ENCODE measurements at places on chromosomes 11 and 22. TPM values are rescaled to one million over a fixed set of nuclear protein-coding genes. Genes with fewer than 3 reads are reported as not detected.

Gene CSKMT
- total RNA-seq: 11.0 TPM

Gene CABP4
- total RNA-seq: 0.28 TPM

Gene OTOG
- not detected for total RNA-seq

Gene FAM180B
- total RNA-seq: not detected

Gene CTSF
- 11.7 TPM for total RNA-seq
